ENCODE measurements at places on chromosomes 7 and 10.

DNA sequence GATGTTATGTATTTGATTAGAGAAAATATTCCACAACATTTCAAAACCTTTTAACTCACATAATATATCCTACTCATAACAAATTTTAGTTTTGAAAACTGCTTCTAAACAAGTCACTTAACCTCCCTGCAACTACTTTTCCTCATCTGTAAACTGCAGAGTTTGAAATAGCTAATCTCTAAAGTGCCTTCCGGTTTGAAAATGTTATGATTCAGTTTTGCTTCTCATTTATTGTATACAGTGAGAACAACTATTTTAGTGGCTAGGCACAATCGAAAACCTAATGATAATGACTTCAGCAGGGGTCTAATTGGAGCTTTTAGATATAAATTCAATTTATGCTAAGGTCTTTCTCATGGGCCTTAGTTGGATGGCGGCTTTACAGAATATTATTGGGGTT lies 30.7 kb upstream of the TEX47 start:
- DNase-seq = no peak

- no peak for DNase-seq
These were observed 438 bp downstream of the ARID5B start for GRCh38 chr10:61901829-61902444.

DNA sequence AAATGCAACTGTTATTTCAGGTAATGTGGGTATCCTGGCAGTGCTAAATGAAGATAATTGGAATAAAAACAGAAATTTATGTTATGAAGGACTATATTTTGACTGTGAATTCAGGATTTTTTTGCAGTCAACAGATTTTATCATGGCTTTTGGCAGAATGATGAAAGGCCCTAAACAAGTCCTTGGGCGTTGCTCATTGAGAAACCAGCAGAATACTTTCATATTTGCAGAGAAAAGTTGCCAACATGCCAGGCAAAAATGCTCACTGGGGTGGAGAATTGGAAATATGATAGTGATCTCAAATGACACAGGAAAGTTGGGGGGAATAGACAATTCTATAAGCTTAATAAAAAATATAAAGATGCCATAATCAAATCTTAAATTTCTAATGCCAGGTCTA lies 121.1 kb downstream of the GPR85 start:
- DNase-seq = no peak

DNA sequence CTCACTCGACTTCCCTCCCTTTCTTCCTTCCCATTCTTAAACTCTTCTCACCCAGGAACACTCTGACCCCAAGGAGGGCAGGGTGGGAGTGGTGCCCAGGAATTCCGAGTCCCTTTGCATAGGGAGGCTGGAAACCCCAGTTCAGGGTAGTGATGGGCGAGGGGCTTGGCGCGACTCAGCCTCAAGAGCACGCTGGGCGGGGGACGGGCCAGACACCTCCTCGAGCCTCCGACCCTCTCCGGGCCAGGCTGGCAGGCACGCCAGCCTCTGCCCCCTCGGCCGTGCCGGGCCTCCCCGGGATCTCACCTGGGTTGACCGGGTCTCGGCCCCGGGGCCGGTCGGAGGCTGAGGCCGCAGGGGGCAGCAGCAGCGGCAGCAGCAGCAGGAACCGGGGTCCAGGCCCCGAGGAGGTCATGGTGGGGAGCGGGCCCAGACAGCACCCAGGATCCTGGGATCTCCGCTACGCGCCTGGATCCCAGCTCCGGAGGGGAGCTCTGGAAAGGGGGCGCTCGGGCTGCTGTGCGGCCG lies 457 bp downstream of the PLOD3 start:
- DNase-seq = no peak

GRCh38 chr7:144834641-144835144 lies 1.2 kb downstream of the TPK1 start:
- no peak for DNase-seq

DNA sequence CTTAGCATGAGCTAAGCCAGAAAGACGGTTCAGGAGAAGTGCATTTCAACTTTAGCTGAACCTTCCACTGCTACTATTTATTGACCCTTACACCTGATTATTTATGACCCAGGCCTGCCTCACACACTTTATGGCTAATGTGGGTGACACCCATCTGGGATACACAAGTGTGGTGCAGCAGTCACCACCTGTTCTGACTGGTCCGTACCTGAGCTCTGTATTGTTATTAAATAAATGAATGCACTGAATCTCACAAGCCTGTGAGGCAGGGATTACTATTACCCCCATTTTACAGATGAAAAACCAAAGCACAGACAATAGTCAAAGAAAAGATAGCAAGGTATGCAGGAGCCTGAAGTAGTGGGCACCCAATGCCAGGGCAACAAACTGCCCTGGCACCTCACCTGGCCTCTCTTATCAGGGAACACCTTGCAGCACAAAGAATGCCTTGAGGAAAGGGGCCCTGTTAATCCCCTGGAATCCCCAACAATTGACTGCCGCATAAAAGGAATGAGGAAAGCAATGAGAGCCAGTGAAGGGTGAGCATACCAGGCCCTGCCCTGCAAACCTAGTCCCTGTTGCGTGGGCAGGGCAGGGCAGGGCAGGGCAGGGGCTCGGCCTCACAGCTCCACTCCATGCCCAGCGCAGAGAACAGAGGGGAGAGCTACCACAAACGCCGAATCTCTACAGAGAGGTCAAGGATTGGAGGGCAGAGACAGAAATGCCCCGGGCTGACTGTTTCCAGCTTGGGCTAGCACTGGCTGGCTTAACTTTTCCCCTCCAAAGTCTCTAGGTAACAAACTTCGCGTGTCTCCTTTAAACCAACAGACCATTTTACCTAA lies 1.3 kb downstream of the ANXA11 start:
- DNase-seq = no peak

DNA sequence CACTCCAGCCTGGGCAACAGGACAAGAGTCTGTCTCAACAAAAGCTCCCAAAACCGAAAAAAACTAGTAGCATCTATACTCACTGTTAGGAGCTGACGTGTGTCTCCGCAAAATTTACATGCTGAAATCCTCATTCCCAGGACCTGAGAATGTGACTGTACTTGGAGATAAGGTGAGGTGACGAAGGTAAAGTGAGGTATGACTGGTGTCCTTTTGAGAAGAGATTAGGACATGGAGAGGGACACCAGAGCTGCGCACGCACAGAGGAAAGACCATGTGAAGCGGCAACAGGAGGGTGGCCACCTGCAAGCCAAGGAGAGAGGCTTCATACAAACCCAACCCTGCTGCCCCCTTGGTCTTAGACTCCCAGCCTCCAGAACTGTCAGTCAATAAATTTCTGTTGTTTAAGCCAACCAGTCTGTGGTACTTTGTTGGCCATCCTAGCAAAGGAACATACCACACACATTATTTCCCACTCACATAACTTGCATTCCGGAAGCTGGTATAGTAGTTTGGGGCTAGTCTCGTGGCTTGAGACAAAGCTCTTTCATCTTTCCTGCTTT lies 1154.0 kb upstream of the CELF2 start:
- DNase-seq = no peak

- DNase-seq = no peak
These were observed 122.7 kb downstream of the GPR158 start for GRCh38 chr10:25297466-25297865.

Data from NCI-H2171 (cell line).